ENCODE measurements at places on chromosomes 1 and 21. TPM values are rescaled to one million over a fixed set of nuclear protein-coding genes. Genes with fewer than 3 reads are reported as not detected.
A peak's percentile ranks its signal among the peaks of the same experiment; 100 is the strongest.

DNA sequence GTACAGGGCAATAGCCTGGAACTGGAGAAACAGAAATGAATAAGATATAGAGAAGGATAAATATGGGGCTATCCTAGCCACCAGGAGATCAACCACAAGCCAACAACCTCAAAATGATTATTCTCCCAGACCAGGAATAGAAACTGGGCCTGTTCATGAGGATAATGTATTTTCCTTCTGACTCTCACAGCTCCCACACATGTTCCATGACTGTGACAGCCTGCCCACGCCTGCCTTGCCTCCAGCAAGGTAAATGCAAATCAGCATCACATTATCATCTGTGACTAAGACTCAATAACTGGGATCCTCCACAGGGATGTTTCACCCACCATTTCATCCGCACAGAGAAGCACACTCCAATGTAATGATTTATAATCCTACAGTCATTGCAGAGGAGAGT lies 3.3 kb downstream of the ENSA start:
- DNase-seq, result no peak

The EVI5 gene
- total RNA-seq, result 29.5 TPM

DNA sequence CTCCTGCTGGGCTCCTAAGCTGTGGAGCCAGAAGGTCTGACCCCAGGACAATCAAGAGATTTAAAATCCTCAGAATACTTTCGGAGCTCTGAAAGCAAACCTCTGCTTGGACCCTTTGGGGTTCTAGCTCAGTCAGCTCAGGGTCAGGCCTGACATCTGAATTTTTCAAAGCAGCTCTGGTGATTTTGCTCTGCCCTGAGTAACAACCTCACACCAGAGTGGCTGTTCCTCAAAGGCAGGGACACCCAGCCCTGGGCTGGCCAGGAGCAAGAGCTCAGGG lies 11.9 kb downstream of the SLC1A7 start:
- DNase-seq, result no peak

DNA sequence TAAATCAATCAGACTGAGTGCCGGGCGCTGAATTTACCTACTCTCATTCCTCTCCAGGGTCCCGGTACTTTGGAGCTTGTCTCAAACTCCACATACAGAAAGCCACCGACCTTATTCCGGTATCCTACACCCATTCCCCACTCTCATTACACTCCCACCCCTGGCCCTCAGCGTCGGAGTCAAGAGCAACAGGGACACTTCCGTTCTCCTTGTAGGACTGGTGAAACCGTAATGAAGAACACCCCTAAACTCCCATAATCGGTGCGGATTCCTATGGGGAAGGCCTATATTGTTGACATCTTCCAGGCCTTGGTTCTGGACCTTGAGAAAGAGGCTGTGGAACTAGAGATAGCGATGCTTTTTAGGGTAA lies 798 bp downstream of the ZBED6 start:
- DNase-seq, result peak; percentile 21

The ADAMTS4 gene
- total RNA-seq, result not detected

The PPOX gene
- total RNA-seq, result 25.7 TPM

GRCh38 chr1:15053153-15053552 lies 100.4 kb upstream of the TMEM51 start:
- no peak for DNase-seq

DNA sequence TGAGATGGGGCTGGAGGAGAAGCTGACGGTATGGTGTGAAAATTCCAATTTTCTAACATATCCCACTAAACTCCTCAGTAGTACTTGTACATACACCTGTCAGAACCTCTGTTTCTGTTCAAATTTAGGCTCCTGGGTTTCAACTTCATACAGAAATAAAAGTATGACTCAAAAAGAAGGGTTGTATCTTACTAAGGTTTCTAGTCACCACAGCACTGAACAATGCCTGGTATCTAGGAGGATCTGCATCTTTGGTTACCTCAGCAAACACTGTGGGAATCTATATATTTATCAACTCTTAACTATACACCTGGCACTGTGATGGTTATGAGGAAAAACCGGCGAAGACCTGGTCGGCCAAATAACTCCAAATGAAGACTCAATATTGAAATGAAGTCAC lies 13.8 kb downstream of the RBM34 start:
- DNase-seq, result no peak

- peak; percentile 24 for DNase-seq
Observed at GRCh38 chr21:33042812-33043211, 17.1 kb downstream of the OLIG2 start.

DNA sequence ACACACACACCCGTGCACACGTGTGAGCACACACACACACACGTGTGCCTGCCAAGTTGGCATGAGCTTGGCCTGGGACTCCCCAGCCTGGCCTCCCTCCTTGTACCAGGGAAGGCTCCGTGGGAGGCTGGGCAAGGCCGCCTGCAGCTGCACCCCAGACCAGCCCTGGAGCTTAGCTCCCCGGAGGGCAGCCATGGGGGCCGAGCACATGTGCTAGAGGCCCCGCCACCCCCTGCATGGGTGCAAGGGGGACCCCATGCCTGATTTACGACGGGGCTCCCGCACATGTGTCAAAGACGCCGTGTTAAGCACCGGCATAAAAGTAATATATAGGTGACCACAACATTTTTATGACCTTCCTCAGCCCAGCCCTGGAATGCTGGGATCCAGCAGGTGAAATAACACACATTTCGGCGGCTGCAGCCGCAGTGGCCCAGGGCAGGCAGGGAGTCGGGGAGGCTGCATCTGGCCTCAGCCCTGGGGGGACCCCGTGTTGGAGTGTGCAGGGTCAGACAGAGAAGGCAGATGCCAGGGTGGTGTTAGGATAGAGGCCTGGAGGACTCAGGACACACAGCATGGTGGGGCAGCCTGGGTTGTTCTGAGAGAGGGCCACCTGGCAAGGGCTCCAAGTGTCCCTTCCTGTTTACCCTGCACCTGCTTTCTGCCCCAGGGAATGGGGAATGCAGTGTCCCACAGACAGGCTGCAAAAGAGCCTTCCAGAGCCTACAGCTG lies 56.3 kb downstream of the WNT9A start:
- no peak for DNase-seq

The GLRX2 gene
- total RNA-seq, result 25.7 TPM

GRCh38 chr21:45093035-45093532 lies 18.7 kb downstream of the ADARB1 start:
- no peak for DNase-seq

The CD84 gene
- total RNA-seq, result not detected

GRCh38 chr1:80194221-80194620 lies 1187.7 kb upstream of the ADGRL4 start:
- DNase-seq, result no peak

The RHCE gene
- total RNA-seq, result not detected

- peak; percentile 62 for DNase-seq
Observed at GRCh38 chr1:31373056-31373896, at the start of gene FABP3. TSS of gene FABP3 (minus strand) at chr1:31373076. CDS start at chr1:31373014, 62 bp downstream.

GRCh38 chr1:208201229-208201628 lies 43.0 kb downstream of the PLXNA2 start:
- DNase-seq, result peak; percentile 77

- DNase-seq, result no peak
Observed at GRCh38 chr1:11725616-11726015, 10.3 kb upstream of the AGTRAP start.

DNA sequence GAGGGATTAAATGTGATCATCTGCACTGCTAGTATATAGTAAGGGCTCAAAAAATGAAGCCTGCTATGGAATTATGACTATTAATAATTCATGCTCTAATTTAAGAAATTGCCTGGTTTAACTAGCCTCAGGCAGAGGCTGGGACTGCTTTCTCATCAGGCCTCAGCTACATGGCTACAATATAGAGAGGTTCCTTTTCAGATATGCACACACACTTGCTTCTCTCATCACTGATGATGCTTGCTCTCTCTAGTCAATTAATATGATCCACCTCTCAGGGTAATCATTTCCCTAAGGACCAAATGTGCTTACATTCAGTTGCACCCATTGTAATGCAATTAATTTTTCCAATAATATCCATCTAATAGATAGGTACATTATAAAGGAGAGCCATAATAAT lies 324.9 kb upstream of the ST6GALNAC5 start:
- DNase-seq, result no peak

- no peak for DNase-seq
Observed at GRCh38 chr1:18792747-18793146, 66.7 kb downstream of the TAS1R2 start.

DNA sequence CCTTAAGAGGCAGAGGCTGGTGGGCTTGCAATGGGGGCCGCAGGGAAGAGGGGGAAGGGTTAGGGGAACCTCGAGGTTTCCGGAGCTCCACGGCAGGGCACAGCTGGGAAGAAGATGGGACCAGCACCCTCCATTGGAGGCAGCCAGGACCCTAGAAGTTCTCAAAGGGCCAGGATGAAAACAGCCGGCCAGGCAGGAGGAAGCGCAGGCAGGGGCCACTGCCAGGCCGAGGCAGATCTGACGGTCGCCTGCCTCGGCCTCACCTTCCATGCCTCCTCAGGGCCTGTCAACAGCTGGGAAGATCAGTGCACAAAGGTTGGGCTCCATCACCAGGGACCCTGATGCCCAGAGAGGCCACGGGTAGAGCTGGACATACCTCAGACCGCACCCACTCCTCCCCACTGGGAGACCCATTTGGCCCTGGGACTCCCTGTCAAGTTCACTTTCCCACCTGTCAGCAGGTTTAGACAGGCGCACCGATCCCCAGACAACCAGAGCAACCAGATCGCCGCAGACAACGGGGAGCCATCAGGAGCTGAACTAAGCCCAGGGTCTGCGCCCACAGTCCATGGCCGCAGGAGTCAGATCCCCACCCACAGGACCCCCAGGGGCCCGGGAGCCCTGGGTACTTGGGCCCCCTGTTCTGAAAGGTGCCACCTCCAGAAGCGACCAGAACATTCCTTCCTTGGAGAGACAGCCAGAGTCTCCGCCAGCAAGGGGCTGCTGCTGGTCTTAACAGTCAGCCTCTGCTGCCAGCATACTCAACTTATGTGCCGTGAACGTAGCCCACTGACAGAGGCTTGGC lies 2.2 kb downstream of the SLC19A1 start:
- DNase-seq, result no peak

The NGF gene
- not detected for total RNA-seq

The POU3F1 gene
- not detected for total RNA-seq

DNA sequence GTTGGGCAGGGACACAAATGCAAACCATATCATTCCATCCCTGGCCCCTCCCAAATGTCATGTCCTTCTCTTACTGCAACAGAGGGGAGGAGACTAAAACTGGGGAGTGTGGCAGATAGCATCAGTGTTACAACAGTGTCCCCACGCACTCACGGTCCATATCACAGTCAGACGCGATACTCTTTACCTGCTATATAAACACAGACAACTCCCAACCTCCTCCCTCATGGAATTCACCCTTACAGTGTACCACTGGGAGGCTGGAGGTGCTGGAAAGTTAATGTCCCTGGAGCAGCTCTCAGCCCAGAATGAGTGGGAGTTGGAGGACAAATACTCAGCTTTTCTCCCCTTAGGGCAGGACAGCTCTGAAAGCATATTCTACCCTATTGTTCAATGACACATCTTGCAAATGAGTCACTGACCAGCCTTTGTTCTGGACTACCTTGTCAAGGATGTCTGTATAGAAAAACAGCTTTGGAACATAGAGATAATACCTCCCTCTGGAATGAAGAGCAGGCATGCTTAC lies 445.9 kb downstream of the SETD4 start:
- no peak for DNase-seq

DNA sequence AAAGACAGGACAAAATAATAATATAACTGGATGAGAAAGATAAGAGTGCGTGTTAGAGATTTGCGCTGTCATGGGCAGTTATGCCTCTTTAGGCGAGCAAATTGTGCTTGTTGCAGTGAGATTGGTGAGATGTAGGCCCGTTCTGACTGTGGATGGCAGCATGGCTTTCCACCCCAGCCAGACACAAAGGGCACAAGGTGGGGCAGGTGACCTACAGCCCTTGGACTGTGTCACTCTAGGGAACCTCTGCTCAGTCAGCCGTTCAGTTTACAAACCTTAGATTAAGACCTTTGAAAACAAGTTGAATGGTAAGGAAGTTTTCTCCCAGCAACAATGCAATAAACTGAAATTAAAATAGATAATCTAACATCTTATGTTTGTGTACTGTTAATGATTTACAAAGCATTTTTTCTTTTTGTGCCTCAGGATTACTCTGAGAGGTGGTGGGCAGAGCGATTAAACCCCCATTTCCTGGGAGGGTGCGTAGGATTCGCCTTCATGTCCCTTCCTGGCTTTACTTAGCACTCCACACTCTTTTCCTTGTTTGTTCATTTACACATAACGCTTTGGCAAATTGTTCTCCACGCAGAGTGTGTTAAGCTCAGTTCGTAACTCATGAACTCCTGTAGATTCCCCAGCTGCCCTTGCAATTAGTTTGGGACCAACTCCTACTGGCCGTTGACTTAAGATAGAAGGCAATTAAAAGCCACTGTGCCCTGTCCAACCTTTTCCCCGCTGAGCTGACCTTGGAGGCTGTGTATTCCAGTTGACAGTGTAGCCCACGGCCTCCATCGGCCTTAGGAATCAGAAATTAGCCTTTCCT lies 58.1 kb upstream of the IGSF5 start:
- DNase-seq, result no peak

The IL19 gene
- total RNA-seq, result not detected

The STIL gene
- total RNA-seq, result 62.4 TPM

DNA sequence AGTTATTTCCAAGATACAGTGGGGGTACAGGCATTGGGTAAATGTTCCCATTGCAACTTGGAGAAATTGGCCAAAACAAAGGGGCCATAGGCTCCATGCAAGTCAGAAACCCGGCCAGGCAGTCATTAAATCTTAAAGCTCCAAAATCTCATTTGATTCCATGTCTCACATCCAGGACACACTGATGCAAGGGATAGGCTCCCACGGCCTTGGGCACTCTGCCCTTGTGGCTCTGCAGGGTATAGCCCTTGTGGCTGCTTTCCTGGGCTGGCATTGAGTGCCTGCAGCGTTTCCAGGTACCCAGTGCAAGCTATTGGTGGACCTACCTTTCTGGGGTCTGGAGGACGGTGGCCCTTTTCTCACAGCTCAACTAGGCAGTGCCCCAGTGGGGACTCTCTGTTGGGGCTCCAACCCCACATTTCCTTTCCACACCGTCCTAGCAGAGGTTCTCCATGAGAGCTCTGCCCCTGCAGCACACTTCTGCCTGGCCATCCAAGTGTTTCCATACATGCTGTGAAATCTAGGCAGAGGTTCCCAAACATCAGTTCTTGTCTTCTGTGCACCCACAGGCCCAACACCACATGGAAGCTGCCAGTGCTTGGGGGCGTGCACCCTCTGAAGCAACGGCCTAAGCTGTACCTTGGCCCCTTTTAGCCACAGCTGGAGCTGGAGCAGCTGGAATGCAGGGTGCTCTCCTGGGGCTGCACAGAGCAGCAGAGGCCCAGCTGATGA lies 67.2 kb downstream of the HS2ST1 start:
- DNase-seq, result no peak

- no peak for DNase-seq
Observed at GRCh38 chr1:2091611-2092604, 41.7 kb downstream of the PRKCZ start.

GRCh38 chr1:241470361-241470760 lies 49.2 kb downstream of the FH start:
- DNase-seq, result no peak

GRCh38 chr1:221451741-221452140 lies 290.1 kb downstream of the DUSP10 start:
- DNase-seq, result no peak

The LRRIQ3 gene
- 0.52 TPM for total RNA-seq

- DNase-seq, result no peak
Observed at GRCh38 chr1:25985171-25985570, 12.7 kb downstream of the PAFAH2 start.

Measured in Calu3 (cell line).